ENCODE measurements at places on chromosomes 5 and 9.

DNA sequence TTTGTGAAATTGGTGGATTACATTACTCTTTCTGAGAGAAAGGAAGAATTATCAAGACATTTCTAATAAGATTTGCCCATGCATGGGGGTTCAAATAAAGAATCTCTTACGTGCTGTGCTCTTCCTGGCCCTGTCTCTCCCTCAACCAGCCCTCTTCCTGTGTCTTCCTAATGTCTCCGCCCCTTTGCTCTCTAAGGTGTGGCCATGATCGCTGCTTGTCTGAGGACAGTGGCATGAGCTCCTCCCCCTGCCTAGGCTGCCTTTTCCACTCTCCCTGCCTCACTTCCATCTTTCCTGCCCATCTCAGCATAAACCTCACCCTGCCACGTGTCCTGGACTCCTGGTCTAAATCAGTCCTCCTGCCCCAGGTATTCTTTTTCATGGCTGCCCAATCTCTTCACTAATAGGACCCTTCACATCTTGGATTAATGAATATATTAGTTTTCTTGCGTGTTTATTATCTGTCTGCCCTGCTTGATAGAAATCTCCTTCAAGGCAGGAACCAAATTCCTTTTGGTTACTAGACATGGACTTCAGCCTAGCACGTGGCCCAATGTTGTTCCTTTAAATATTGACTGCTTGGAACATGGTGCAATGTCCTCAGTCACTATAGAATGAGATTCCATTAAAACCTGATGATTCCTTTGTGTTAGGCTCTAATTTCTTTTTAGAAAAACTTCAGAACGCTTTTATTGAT lies 122.3 kb downstream of the MTRR start:
- DNase-seq, result no peak

- no peak for DNase-seq
These were observed 193.8 kb downstream of the GADD45G start for GRCh38 chr9:89798547-89799120.

DNA sequence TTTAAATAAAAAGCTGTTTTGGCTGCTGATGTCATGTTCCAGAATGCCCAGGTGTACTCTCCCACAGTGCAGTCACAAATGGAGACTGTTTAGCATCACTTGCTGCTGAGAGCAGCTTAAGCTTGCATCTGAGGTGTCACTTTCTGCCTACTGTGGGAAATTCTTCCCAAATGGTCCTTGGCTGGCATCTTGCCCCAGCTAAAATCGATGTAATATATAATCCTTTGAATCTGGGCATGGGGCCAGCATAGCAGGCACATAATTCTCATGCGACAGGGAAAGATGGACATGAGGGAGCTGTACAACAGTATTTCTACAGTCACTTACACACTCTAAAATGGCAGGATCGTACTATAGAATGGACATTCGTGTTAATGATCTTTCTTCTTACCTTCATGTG lies 144.3 kb downstream of the MACIR start:
- no peak for DNase-seq

GRCh38 chr5:178196281-178196812 lies 8.0 kb upstream of the HNRNPAB start:
- DNase-seq, result no peak

DNA sequence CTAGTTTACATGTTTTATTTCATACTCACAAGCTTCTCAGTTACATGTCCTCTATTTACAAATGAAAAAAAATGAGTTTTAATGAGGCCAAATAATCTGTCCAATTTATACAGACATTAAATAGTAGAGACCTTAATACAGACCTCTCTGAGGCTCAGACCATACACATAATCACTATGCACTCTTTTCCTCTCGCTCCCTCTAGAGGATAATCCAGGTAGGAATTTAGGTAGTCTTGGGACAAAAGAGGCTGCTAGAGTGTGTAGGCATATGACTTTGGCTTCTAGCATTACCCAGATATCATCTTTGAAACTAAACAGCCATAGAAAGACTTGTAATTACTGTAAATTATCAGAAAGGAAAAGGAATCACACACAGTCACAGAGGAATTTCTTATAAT lies 444.7 kb downstream of the HINT1 start:
- DNase-seq, result no peak

DNA sequence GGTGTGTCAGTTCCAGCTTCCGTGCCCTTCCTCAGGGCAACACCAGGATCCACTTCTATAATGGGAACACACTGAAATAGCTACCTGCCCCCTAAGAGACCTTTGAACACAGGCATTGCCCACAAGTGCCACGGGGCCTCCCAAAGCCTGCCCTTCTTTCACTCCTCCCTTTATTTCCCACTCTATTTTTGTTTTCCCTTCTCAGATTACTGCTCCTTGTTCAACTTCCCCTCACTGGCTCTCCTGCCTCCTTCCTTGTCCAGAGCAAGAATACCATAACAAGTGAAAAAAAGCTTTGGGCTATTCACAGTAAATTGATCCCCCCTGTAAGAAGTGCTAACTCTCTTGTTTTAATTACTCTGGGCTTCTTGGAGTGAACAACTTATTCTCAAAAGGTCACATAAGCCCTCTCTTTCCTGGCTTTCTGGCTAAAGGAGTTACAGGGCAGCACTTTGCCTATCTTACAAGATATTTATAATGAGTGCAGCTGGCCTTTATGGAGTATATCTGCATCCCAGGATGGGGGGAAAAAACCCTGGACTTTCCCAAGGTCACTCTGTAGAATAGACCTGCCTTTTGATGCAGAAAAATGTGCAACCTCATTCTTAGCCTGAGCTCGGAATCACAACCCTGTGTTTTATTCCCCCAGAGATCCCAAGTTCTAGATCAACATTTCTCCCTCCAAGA lies 11.3 kb downstream of the CTXN3 start:
- no peak for DNase-seq

Measured in stimulated activated CD4-positive, alpha-beta T cell treated with anti-CD3 and anti-CD28 coated beads, Interleukin-1b, Interleukin-23, amount 100 ng/mL, for 4 hours (primary cell).